ENCODE measurements at places on chromosomes 13 and 19.

DNA sequence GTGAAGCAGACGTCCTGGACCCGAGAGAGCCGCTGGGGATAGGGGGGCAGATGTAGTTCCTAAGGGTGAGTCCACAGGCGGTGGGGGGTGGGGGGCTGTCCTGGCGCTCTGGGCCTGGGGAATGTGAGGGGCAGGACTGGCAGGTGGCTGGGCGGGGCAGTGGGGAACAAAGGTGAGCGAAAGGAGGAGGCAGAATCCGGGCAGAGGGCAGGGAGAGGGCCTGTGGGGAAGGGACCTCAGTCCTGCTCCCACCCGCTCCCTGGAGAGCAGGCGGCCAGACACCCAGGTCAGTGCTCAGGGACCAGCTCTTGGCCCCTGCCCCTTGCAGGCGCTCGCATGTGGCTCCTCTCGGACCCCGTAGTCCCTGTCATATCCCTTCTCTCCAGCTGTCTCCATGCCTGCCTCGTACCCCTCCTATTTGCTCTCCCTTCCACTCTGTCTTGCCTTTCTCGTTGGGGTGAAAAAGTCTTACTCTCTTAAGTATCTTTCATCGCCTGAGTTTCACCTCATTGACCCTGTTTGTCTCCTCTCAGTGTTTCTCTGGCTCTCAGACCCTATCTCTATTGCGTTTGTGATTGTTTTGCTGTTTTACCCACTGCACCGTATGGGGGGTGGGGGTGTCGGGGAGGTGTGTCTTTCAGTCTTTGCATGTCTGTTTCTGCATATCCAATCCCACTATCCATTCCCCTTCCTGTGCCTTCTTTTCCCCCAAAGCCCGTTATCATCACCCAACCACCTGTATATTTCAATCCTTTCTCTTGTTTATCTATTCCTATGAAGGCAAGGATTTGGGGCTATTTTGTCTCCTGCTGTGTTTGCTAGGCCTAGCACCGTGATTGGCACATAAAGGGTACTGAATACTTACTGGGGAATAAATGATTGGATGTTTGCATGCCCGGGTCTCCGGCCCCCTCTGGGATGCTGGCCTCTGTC lies 5.8 kb downstream of the SPHK2 start:
- DNase-seq = no peak

DNA sequence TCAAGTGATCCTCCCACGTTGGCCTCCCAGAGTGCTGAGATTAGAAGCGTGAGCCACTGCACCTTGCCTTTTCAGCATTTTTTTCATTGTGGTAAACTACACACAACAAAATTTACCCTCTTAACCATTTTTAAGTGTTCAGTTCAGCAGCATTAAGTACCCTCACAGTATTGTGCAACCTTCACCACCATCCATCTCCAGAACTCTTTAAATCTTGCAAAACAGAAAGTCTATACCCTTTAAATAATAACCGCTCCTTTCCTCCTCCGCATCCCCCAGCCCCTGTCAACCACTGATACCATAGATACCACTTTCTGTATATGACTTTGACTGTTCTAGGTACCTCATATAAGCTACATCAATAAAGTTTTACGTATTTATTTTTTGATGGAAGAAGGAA lies 20.8 kb upstream of the CASP14 start:
- DNase-seq = no peak

DNA sequence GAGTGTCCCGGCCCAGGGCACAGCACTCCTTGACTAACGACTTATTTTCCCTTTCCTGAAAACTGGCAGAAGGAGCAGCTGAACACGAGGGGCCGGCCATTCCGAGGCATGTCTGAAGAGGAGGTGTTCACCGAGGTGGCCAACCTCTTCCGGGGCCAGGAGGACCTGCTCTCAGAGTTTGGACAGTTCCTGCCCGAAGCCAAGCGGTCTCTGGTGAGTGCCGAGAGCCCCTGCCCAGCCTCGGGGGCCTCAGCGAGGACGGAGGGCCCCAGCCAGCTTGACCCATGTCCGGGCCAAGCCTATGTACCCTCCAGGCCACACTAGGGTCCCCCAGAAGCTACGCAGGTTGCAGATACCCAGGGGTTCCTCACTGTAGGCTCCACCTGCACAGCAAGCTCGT lies 17.7 kb downstream of the SIN3B start:
- DNase-seq = no peak

- DNase-seq = no peak
Measured at GRCh38 chr13:66543780-66544179, 686.4 kb downstream of the PCDH9 start.

DNA sequence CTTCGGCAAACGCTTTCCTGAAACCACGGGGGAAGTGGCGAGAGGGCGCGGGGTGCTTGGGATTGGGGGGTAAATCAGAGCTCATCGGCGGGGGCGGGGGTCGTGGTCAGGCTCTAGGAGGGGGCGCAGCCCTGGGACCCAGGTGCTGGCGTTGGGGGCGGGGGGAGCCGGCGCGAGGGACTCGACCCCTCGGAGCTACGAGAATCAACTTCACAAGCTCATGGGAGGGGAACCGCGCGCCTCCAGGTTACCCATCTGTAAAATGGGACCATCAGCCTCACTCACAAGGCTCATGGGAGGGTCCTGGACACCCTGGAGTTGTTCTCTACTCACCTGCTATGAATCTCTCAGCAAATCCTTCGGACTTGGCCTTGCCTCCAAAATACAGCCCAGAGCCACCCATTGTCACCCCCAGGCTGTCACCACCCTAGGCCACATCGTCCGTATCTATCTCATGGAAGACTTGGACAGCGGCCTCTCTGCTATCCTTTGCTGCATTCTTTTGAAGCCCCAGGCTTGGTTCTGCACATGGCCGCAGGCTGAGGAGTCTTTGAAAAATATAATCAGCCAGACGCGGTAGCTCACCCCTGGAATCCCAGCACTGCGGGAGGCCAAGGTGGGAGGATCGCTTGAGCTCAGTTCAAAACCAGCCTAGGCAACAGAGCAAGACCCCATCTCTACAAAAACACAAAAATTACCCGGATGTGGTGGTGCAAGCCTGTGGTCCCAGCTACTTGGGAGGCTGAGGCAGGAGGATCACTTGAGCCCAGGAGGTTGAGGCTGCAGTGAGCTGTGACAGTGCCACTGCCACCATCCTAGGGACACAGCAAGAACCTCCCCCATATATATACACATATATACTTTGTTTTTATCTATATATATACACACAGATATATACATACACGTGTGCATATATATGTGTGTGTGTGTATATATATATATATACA lies 939 bp upstream of the RANBP3 start:
- DNase-seq = no peak

- no peak for DNase-seq
Measured at GRCh38 chr19:33701565-33701964, 79.8 kb downstream of the CHST8 start.

- no peak for DNase-seq
Measured at GRCh38 chr13:28499609-28500008, 4.7 kb upstream of the FLT1 start.

GRCh38 chr19:10006335-10006708 lies 4.0 kb downstream of the COL5A3 start:
- no peak for DNase-seq

DNA sequence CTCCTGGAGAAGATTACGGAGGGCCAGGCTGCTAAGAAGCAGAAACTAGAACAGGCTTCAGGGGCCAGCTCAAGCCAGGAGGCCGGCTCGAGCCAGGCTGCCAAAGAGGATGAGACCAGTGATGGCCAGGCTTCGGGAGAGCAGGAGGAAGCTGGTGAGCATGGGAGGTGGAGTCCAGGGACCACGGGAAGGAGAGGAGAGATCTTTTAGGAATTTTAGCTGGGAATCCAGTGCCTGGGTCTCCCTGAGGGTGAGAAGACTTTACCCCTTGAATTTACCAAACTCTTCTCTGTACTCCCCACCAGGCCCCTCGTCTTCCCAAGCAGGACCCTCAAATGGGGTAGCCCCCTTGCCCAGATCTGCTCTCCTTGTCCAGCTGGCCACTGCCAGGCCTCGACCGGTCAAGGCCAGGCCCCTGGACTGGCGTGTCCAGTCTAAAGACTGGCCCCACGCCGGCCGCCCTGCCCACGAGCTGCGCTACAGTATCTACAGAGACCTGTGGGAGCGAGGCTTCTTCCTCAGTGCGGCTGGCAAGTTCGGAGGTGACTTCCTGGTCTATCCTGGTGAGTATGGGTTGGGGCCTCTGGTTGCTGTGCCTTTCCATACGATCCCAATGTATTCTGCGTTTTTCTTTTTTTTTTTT lies 824 bp downstream of the TSEN34 start:
- no peak for DNase-seq

GRCh38 chr19:36340786-36341372 lies 38.1 kb downstream of the ZFP14 start:
- no peak for DNase-seq

GRCh38 chr19:570251-570686 lies 2.1 kb upstream of the BSG start:
- no peak for DNase-seq

DNA sequence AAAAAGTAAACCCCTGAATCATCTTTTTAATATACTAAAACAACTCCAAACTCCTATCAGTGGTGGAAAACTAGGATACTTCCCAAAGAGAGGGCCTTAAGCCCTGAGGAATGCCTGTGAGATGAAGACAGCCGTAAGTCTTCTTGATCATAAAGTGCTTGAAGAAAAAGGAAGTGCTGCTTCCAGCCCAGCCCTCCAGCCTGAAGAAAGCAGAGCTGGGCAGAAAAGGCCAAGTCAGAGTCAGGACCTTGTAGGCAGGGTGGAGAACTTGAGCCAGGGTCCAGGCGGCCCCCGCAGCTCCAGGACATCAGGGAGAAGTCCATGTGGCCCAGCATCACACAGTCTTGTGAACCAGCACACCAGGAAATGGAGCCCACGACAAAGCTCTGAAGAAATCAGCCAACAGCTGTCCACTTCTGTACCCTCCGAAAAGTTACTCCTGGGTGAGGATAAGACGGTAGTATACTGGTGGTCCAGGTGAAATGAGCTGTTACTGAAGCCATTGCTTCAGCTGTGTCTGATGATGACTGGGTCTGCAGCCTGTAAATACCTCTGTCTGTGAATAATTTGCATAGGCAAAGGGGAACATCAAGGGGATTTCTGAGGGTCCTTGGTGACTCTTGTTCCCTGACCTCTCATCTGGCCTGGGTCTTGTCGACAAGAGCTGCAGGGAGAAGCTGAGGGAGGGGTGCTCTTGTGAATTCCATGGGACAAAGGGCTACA lies 18.7 kb upstream of the CRYL1 start:
- DNase-seq = no peak

DNA sequence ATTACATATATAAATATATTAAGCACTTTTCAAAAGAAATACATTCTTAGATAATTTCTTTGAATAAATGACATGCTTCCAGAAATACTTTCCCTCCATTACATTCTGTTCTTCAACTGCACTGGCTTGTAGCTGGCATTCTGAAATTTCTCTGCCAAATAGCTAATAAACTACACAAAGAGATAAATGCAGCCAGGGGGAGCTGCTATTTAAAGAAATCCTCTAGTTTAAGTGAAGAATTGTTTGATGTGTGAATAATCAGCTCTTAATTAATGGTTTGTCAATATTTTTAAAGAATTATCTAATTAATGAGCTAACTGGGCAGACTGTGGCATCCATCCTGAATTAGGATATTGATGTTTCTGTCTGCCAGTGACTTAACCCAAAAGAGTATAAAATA lies 30.7 kb downstream of the SLC7A1 start:
- no peak for DNase-seq

DNA sequence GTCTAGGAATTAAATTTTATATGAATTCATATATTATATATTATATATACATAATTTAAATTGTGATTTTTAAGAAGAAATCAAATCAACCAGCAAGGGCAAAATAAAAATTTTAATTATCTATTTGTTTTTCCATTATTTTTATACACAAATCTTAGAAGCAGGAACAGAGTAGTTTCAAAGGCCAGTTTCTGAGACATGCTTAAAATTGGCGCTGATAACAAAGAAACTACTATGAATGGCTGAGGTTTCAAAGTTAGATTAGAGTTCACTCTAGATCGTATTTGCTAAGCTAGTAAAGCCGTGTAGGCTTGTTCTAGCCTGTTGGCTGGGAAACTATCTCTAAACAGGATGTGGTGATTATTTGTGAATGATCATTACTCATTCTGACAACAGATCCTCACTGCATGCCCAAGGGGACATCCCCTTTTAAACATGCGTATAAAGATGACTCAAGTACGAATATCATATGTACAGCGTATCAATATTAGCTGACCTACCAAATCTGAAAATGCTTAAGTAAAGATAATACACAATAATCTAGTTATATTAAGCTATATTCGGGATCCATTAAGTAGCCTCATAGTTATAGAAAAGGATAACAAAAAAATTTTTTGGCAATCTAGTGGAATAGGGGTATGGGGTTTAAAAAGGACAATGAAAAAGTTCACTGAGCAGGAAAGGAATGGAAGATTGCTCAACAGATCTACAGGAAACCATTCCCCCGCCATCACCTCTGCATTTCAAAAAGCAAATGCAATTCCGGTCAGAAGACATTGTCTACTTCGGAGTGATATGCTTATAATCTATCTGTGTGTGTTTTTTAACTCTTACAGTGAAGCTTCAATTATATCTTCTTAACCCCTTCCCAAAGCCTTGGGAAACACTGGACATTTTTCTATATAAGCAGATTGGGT lies 150.1 kb downstream of the SHISA2 start:
- DNase-seq = no peak

GRCh38 chr19:33905473-33905936 lies 108.8 kb downstream of the KCTD15 start:
- no peak for DNase-seq

DNA sequence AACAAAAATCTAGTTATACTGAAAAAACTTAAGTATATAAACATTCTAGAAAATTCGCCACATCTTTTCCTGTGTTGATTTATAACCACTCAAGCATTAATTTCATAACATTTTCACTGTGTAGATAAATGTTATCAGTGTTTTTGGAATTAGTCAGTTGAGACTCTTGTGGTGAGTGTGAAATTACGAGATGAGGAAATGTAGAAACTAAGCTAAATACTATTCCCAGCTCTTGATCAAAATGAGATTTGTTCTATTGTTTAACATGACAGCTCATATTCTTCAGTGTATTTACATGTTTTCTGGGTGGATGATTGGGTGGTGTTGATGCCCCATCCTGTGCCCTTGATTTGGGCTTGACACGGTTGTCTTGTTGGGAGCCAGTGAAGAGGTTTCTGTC lies 406.8 kb downstream of the DACH1 start:
- no peak for DNase-seq

GRCh38 chr13:85896516-85897450 lies 97.6 kb upstream of the SLITRK6 start:
- DNase-seq = no peak

DNA sequence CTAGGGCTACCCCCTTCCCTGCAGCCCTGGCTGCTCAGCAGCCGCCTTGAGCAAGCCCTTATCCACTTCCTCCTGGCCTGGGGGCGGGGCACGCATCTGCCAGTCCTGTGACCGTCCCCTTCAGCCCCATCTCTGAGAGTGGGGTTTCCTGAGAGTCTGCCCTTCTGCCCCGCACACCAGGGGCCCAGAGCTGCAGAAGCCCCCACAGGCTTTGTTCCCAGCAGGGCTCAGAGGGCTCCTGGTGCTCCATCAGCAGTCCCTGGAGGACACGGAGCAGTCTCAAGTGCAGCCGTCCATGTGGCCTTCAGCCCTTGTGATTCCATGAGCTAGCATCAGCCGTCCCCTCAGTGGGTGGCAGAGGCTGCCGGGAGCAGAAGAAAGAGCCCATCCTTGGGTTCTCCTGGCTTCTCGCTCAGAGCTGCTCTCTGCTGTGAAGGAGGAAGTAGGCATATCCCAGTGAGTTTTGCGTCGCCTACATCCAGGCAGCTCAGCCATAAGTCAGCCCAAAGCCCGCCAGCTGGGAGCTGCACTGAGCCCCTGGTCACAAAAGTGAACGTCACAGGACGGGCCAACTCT lies 16.3 kb downstream of the MYO9B start:
- no peak for DNase-seq

- no peak for DNase-seq
Measured at GRCh38 chr19:29831686-29832085, 19.9 kb downstream of the CCNE1 start.

GRCh38 chr13:63517371-63517770 lies 2101.7 kb upstream of the PCDH20 start:
- DNase-seq = no peak
